ENCODE measurements at places on chromosomes 6 and 20. TPM values are rescaled to one million over a fixed set of nuclear protein-coding genes. Genes with fewer than 3 reads are reported as not detected.

Gene DNMT3B
- total RNA-seq = 8.4 TPM

DNA sequence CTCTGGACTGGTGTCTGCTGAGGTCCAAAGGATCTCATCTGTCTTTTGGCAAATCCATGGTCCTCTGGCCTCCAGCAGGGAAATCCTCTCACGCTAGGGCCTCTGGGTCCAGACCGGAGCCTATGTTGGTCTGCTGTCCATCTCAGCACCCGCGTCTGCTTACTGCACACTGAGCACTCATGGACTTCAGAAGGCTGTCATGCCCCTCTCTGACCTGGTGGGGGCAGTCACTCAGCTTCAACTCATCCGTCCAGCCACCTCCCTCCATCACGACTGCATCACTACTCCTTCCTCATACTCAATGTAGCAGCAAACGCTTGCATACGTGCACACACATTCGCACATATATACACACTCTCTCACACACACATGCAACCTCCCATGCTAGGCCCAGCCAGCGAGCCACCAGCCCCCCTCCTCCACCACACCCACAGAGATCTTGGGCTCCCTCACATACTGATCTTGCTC is 33.3 kb downstream of the GABRR2 start:
- peak; percentile 52 for DNase-seq

Gene CST4
- total RNA-seq = not detected

- DNase-seq = peak; percentile 47
Measured at GRCh38 chr20:54219751-54220426, 12.0 kb downstream of the PFDN4 start.

Gene ACAT2
- total RNA-seq = 108 TPM

Measured in Calu3 (cell line).